Spleen (tissue), 13 donors: ENCODE measurements at places on chromosomes 5 and 9. TPM values are rescaled to one million over a fixed set of nuclear protein-coding genes. Genes with fewer than 3 reads are reported as not detected.

DNA sequence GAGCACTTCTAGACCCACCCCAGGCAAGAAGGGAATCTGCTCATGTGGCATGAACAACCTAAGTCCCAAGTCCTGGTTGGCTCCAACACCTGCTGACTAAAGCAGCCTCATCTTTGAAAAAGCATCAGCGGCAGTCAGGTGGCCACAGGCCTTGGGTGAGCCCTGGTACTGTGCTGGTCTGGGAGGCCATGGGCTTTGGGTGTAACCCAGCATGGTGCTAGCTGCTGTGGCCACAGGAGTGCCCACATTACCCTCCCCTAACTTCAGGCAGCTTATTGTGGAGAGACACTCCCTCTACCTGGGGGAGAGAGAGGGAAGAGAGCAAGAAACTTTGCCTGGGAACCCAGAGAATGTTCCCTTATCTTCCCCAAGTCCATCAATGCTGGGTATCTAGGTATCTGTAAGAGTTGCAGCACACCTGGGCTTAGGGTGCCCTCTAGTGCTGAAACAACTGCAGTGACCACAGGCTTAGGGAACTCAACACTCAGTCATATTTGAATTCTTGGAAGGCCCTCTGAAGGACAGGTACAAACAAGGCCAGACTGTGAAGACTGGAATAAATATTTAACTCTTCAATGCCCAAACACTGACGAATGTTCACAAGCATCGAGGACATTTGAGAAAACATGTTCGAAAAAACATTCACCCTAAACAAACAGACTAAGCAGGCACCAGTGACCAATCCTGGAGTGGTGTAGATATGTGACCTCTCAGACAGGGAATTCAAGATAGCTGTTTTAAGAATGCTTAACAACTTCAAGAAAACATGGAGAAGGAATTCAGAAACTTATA is 69.9 kb upstream of the OR2K2 start:
- DNase-seq, result no peak
- H3K4me3 ChIP-seq, result no peak overlapping the region
- H3K4me1 ChIP-seq, result no peaks in the 10 kb centered on the region
- peaks cover 82% of the 10 kb centered on the region for H3K36me3 ChIP-seq
- H3K27me3 ChIP-seq, result no peaks in the 10 kb centered on the region

CHSY3 gene
- total RNA-seq, result 0.76 TPM

GRCh38 chr5:14932902-14933469 is 61.4 kb upstream of the ANKH start:
- H3K4me3 ChIP-seq, result no peak overlapping the region
- no peak overlapping the region for H3K27ac ChIP-seq
- no peak for DNase-seq
- peaks cover 10% of the 10 kb centered on the region for H3K4me1 ChIP-seq
- H3K27me3 ChIP-seq, result no peaks in the 10 kb centered on the region
- no peaks in the 10 kb centered on the region for H3K36me3 ChIP-seq

- no peak overlapping the region for H3K27ac ChIP-seq
- H3K4me3 ChIP-seq, result no peak overlapping the region
- DNase-seq, result no peak
- no peaks in the 10 kb centered on the region for H3K36me3 ChIP-seq
- H3K27me3 ChIP-seq, result no peaks in the 10 kb centered on the region
Observed at GRCh38 chr5:82285206-82285605, 7.1 kb upstream of the RPS23 start.

DNA sequence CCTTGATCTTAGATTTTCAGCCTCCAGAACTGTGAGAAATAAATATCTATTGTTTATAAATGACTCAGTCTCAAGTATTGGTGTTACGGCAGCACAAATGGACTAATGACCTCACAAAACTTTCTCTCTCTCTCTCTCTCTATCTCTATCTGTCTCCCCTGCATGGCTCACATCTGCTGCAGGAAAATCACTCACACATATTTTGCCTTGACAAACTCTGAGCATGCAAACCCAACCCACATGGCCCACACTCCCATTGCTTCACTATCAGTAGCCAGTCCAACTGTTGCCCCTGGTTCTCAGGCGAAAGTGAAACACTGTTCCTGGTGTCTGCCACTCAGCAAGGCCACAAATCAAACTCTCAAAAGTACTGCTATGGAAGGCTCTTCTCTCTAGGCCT is 66.4 kb upstream of the PIK3R1 start:
- no peaks in the 10 kb centered on the region for H3K36me3 ChIP-seq
- no peak for DNase-seq

- peak; percentile 82 for DNase-seq
- peaks cover 27% of the 10 kb centered on the region for H3K4me1 ChIP-seq
- H3K36me3 ChIP-seq, result no peaks in the 10 kb centered on the region
- peak overlapping the region; percentile 14 for H3K4me3 ChIP-seq
- H3K27me3 ChIP-seq, result no peaks in the 10 kb centered on the region
Observed at GRCh38 chr9:107760469-107761242, 271.1 kb upstream of the KLF4 start.

DNA sequence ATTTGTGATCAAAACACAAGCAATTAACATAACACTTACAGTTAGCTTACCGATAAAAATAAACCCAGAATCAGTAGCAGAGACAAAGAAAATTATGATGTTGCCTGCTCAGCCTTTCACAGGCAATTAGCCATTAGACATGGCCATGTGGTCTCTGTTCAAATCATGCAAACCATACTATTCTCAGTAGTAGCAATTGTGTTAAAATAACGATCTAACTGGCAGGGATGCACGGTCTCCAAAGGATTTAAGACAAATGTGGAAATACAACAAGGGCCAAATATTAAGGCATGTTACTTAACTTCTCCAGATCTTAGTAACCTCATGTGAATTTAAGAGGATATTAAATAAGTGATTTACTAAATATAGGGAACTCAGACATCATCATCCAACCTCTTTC is 59.5 kb downstream of the PTBP3 start:
- H3K36me3 ChIP-seq, result no peaks in the 10 kb centered on the region
- no peaks in the 10 kb centered on the region for H3K27me3 ChIP-seq
- H3K4me3 ChIP-seq, result no peak overlapping the region
